ENCODE measurements at places on chromosomes 3 and 15.

GRCh38 chr3:61848885-61849284 lies 287.5 kb downstream of the PTPRG start:
- DNase-seq: no peak

DNA sequence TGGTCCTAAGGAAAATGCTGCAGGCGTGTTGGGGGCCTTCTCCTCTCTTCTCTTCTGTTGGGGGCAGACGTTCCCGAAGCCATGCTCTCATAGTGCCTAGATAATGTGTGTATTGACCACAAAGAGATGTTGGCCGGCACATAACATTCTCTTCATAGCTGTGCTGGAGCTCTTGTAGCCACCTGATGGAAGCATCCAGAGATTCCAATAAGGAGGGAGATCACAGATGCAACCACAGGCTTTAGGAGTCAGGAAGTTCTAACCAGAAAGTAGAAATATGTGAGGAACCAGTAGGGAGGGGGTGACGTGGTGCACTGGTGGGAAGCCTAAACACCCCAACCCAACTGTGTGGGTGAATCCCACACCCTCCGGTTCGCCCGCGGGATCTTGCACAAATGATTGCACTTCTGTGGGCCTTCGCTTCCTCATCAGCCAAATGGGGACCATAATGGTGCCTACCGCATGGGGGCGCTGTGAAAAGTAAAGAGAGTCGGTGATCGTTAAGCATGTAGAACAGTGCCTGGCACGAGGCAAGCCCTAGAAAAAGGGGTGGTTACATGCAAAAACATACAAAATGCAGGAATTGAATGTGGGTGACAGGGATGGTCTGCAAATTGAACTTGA lies 87.8 kb downstream of the TOP2B start:
- no peak for DNase-seq

DNA sequence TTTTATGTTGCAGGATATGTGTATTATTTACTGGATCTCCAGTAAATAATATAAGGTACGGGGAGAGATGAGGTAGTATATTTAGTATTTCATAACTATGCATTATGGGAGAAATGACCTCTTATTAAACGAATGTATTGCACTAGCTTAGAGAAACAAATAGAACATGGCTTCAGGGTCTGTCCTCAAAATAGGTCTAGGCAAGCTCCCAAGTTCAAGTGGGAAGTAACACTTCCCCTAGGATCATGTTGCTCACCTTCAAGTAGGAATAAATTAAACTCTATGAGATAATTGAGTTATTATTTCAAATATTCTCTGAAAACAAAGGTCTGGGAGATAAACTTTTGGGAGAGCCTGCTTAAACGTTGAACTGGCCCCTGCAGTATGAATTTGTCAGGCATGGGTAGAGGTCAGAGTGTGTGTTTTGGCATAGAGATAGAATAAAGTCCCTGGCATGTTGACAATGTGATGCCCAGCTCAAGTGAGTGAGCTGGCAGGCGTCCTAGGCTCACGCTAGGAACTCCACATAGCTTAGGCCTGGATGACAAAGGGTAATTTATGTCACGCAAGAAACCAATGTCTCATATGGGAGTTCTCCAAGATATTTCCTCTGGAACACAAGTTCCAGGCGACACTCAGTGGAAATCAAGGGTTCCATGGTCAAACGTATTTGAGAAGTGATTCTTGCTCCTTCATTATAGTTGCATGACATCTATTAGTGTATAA lies 236.8 kb downstream of the CACNA2D3 start:
- DNase-seq: no peak

DNA sequence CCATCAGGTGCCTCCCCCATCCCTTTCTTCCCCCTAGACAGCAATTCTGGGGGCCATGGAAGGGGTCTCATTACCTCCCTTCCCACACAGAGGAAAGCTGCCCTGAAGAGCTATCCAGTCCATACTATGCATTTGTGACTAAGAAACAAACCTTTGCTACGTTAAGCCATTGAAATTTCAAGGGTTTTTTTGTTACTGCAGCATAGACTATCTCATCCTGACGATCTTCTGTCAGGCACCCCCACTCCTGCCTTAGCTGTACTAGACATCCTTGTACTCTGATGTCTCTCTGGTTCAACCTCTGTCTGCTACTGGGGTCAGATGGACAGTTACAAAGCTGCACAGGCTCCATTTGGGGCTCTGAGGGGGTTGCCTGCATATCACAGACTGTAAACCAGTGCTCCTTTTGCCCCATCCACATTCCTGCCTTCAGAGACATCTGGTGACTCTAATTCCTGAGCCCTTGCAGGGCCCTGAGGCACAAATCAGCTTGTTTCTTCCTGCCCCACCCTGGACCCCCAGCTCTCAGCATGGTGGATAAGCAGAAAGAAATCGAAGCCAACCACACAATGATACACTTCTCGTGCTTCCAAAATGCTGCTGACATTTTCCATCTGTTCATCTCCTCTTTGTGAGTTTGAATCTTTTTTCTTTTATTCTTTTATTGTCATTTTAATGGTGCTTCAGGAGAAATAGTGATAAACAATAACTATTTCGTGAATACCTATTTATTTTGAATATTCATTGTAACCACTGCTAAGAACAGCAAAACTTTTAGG lies 21.6 kb upstream of the NSMCE3 start:
- DNase-seq: no peak

GRCh38 chr3:148971401-148972163 lies 19.8 kb upstream of the GYG1 start:
- DNase-seq: no peak

- DNase-seq: no peak
Observed at GRCh38 chr3:64684715-64685261, 3.0 kb downstream of the ADAMTS9 start.

GRCh38 chr15:56804938-56805337 lies 71.6 kb upstream of the ZNF280D start:
- DNase-seq: no peak

DNA sequence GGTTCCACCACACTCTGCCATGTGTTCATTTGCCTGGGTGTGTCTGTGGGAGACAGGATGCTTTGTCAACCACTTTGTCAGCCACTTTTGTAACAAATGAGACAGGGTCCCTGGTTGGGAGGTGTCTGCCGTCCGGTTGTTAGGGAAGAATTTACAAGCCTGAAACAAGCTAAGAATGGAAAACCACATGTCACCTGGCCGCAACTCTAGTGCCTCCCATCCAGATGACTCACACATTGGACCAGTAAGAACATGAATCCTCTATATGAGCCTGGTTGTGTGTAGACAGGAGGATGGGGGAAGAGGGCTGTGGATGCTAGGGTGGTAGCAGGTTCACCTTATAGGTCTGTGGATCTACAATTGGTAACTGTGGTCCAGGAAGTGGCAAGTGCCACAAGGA lies 335.3 kb downstream of the CLSTN2 start:
- DNase-seq: no peak

- DNase-seq: no peak
Observed at GRCh38 chr3:51928438-51928837, 13.3 kb downstream of the RRP9 start.

GRCh38 chr15:68809517-68809916 lies 11.2 kb downstream of the ANP32A start:
- DNase-seq: no peak

DNA sequence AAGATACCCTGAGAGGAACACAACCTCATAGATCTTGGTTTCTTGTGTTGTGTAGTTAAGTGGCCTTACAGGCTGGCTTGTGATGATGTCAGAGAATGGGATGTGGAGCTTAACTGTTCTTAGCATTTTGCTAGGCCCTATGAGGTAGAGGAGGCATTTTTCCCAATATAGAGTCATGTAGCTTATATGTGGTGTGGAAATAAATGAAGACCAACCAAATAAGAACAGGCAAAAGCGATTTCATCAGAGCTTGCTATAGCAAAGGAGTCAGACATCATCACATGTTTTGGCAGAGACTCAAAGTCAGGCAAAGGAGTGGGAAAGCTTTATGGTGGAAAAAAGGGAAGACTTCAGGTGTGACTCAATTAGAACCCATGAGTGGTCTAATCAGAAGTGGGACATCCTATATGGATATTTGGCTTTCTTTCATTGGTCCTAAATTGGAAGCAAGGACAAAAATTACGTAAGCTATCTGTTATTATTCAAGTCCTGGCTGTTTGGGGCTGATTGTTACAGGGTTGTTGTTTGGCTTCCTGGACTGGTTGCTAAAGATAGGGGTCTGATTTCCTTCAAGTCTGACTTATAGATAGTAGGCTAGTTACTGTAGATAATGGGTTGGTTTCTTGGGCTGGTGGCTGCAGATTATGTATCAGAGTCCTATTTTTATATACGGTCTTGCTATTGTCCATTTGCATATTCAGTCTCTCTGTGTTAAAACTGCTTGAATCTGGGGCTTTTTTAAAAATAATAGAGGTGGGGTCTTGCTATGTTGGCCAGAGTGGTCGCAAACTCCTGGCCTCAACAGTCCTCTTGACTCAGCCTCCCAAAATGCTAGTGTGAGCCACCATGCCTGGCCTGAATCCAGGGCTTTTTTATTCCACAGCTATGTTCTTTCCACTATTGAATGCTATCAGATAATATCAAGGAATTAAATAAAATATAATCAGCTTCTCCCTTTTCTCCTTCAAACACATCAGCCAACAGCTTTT lies 30.3 kb upstream of the SETD2 start:
- no peak for DNase-seq

DNA sequence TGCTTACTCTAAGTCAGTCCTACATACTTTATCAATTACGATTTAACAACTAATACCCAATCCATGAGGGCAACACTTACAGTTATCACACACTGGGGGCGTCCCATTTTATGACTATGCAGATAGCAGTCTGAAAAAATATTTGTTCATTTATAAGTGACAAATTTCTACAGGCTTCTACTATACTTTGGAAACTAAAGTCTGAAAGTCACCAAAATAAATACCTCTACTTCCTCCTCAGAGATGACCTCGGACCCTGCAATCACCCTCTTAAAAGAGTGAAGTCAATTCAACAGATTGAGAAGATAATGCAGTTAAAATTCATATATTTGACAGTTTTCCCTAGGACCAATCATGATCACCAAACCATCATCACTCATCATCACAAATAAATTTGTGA lies 76.6 kb downstream of the GSK3B start:
- DNase-seq: no peak

GRCh38 chr3:197149-197827 lies 725 bp downstream of the CHL1 start:
- DNase-seq: no peak

- DNase-seq: no peak
Observed at GRCh38 chr3:171351676-171352075, 108.5 kb downstream of the TNIK start.

GRCh38 chr3:114005481-114005880 lies 50.8 kb downstream of the CCDC191 start:
- DNase-seq: no peak
